GM13976 (cell line): ENCODE measurements at places on chromosomes 3 and 15.

DNA sequence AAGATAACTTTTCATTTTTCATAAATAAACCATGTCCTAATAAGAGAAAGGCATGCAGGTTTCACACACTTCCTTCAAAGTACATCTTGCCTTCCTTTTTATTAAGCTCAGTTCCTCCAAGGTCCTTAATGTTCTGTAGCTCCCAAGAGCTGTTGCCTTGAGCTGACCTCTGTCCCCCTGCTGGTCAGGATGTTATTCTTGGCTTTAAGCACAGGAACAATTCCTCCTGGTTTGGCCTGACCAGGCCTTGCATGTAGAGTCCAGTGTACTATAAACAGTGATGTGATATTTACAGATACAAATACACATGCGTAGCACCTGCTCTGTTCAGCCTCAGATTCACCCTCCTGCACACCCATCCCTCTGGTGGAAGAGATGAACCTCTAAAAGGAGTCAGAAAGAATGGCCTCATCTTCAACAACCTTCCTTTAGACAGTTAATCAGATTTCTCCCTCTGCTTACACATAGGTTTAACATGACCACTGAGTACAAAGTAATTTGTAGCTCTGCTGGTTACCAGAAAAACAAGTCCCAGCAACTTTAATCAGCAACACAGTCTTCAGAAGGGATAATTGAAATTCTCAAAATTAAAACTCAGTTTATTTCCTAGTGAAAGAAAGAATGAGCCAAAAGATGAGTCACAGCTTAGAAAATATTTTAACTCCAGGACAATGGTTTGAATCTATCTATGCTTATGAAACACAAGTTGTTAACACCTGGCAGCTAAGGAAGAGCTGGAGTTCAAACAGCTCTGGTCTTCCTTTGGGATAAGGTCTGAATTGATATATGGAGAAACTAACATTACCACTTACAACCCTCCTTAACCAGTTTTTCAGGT lies 46.5 kb downstream of the PTPN9 start:
- no peak for DNase-seq

GRCh38 chr15:90042766-90043529 lies 41.8 kb downstream of the ZNF710 start:
- DNase-seq = no peak

- DNase-seq = no peak
Observed at GRCh38 chr3:30864836-30865235, 29.6 kb downstream of the GADL1 start.

DNA sequence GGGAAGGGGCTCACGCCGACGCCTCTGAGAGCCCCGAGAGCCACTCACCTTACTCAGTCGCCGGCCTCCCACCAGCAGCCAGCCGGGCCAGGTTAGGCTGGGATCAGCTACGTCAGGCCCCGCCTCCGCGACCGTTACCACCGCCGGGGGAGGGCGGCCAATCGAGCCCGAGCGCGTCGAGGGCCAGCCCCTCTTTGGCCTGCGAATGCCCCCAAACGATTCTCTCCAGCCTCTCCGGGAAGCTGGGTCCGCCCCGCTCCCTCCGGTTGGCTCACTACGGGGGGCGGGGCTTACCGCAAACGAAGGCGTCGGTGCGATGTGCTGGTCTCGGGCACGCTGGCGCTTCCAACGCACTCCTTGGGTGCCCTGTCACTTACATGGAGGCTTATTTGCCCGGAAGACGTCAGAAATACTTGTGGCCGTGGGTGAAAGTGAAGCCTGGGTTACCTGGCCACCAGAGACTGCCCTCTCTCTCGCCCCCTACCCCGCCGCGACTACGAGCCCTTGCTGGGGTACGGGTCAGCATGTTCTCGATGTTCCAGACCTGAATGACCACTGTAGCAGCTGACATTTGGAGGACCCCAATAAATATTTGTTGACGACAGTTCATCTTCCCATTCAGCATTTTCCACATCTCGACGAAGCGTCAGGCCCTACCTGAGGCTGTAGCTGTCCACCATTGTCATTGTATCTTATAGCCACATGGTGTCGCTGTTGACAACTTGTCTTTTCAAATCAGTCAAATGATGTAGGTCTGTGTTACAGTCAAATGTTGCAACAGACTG lies at the start of gene CEP70:
Gene CEP70 (minus strand): TSS at position 111 of the 785 bp plus-strand sequence. CDS start 21,333 bp downstream, outside the sequence.
- peak; percentile 84 for DNase-seq

DNA sequence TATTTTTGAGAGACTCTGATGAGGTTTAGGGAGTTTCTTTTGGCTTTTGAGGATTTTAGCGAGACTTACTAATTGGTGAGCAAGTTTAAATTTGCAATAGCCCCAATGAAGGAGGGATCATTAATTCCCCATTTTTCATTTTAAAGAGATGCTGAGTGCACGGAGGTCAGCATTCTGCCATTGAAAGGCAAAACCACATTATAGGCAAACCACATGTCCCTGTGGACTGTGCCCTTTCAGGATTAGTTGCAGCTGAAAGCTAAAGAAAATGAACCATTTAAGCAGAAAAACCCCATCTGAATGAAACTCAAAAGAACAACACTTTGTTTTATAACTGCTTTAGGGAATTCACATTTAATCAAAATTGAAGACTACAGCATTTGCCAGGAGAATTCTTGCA lies 246.5 kb downstream of the PDZRN3 start:
- DNase-seq = no peak

DNA sequence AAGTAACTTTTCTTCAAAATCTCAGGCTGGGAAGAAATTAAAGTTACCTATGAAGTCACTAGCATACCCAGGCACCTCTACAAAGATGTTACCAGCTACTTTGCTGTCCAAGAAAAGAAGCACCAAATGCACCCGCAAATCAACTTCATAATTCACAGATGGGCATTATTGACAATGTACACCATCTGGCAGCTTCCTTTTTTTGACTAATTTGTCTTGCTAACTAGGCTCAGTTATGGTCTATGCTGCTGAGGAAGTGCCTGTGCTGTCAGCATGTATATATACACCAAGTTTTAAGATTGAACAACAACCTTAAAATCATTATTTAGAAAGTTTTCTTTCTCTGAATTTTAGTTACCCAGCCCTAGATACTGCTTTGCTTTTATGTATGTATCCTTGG lies 93.8 kb downstream of the NSUN3 start:
- no peak for DNase-seq

- DNase-seq = no peak
Observed at GRCh38 chr15:19899021-19899824, 642.4 kb downstream of the GOLGA6L6 start.
